ENCODE measurements at places on chromosomes 1 and 21.

GRCh38 chr1:105793536-105794146 lies 1262.8 kb upstream of the PRMT6 start:
- DNase-seq: no peak

- no peak for DNase-seq
These were observed 35.5 kb upstream of the ATP6V1G3 start for GRCh38 chr1:198575798-198576641.

DNA sequence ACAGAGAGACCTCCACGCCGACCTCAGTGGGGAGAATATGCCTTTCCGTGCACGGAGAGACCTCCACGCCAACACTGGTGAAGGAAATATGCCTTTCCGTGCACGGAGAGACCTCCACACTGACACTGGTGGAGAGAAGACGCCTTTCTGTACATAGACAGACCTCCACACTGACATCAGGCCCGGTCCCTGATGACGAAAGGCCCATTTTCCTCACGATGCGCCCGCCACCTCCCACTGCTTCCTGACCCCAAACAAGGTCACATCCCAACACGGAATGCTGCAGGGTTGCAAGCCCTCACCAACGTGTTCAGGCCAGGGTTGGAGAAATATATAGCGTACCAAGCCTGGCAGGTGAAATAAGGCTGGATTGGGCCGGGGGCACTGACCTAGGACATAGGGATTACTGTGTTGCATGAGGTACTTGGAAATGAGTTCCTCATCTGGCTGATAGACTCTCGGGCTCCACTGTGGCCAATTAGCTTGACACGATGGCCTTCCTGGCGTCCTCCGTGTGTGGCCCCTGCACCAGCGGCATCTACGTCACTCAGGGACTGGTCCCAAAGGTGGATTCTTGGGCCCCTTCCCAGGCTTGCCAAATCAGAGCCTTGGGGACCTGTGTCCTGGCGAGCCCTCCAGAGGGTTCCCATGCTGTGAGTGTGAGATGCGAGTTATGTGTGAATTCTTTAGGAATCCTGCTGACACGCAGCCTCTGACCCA lies 16.5 kb upstream of the SUMO3 start:
- no peak for DNase-seq

DNA sequence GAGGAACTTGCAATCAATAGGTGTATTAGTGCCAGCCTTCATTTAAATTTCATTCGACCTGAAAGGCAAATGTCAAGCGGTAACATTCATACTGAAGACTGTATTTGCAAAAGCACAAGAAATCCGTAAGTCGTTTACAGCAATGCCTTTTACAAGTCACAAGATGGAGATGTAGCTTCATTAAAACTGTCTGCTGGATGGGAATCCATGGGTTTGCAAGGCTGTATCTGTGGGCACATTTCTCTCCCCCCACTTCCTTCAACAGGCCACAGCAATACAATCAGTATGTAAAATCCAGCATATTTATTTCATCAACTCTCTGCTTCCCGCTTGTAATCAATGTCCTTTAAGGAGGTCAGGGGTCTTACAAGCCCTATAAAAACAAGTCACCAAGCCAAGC lies 147.1 kb downstream of the SLC45A1 start:
- DNase-seq: no peak

- no peak for DNase-seq
These were observed 147.4 kb upstream of the NRIP1 start for GRCh38 chr21:15212206-15212605.

DNA sequence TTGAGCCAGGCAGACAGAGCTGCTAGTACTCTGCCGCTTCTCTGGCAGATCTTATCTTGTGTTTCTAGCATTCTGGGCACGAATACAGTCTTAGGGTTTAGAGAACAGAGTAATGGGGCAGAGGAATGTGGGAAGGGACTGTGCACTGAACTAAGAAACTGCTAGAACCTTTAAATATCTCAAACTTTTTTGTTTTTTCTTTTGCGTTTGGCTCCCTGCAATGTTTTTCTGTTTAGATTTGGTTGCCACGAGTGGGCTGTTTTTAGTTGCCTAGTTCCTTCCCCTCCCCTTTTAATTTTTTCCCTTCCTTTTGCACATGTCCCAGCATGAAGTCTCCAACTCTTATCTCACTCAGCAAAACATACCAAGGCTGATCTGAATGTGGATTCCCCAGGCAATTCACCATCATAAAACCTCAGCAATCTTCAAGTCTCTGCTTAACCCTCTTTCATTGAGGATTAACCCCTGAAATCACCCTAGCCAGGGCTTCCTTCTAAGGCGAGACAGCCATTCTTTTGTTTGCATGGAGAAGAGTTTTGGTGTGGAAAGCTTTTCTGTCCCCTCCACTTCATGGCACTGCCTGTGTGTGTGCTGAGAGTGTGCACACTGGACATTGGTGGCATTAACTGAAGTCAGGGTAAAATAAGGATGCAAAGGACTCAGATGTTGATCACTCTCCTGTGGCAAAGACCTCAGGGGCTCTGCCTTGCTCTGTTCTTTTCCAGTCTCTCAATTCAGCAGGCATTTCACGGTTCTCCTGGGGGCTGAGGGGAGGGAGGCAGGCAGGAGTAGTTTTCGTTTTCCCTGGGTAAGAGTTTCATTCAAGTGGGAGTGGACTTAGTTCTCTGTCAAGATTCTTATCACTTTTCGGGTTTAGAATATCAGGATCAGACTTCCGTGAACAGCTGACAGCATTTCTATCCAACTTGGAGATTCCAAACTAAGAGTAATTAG lies 2.8 kb upstream of the ATF3 start:
- no peak for DNase-seq

DNA sequence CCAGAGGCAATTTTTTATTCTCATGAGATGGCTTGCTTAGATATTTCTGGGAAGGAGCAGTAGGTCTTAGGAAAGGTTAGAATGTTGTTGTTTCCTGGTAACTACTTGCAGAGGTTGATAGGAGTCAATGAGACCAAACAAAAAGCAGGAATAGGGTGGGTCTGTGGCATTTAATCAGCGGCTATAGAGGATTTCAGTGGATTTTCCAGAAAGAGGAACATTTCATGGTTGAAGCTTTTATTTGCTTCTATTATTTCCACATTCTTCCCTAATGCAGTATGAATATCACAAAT lies 111.3 kb upstream of the PALMD start:
- no peak for DNase-seq

DNA sequence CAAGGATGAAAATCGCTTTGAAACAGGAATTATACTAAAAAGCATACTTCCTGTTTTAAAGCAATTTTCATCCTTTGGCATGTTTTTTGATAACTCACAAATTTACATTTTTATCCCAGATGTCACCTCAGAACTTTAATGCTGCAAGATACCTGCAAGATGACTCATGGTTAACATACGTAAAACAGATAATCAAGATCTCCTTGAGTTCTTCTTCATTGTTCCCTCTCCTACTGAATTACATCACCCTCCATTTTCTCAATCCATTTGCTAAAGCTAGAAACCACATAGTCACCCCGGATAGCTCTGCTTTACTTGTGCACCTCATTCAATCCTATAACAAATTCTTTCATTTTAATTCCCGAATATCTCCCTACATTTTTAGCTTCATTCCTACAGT lies 1114.2 kb downstream of the PLA2G4A start:
- DNase-seq: no peak

GRCh38 chr1:63487336-63488065 lies 35.5 kb downstream of the ITGB3BP start:
- DNase-seq: no peak

- no peak for DNase-seq
These were observed 174.7 kb downstream of the ADGRL4 start for GRCh38 chr1:78831731-78832360.

DNA sequence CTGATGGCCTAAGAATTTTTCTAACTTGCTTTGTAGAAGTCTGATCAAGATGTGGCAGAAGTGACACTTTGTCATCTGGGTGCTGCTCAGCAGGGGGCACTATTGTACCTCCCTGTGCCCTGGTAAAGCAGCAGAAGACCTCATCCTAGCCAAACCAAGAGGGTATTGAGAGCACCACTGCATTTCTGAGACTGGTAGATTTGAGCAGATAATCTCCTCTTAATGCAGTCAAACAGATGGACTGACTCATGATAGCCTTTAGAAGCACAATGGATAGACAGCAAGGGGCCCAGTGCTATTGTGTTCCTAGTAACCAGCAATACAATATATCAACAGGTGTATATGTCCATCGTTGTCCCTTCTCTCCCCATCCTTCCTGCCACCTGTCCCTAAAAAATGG lies 5.7 kb downstream of the TPM3 start:
- DNase-seq: peak; percentile 76

- DNase-seq: no peak
These were observed 111.5 kb downstream of the PSMG1 start for GRCh38 chr21:39071623-39072214.

DNA sequence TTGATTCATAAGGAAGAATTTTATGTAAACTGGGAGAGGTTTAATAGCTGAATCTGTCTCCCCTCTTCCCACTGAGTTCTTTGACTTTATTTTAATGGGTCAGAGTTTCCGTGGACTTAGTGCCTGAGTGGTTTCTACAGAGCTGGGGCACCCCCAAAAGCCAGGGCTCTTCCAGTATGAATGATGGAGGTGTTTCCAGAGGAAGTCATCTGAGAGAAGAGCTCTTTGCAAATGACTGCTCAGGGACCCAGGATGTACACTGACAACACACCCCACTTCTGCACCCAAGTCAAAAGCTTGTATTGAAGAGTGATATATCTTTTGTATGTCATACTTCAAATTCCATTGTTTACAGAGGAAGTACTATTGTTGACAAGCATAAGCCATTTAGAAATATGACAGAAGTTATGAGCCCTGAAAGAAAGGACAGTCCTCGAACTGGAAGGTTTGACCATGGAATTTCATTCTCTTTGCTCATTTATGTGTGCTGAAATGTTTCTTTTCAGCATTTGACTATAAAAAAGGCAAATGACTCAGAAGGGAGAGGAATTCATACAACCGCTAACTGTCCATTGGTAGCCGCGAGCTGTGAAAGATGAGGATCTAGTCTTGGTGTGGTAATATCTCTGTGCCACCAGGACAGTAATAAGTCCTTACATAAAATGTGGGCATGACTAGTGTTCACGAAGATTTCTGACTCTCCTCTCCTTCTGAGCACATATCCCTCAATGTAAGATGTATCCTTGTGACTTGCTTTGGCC lies 25.4 kb upstream of the LMX1A start:
- DNase-seq: no peak

- DNase-seq: no peak
These were observed 37.8 kb downstream of the PYHIN1 start for GRCh38 chr1:158969166-158969565.

GRCh38 chr1:201072149-201072548 lies 40.1 kb downstream of the CACNA1S start:
- no peak for DNase-seq

DNA sequence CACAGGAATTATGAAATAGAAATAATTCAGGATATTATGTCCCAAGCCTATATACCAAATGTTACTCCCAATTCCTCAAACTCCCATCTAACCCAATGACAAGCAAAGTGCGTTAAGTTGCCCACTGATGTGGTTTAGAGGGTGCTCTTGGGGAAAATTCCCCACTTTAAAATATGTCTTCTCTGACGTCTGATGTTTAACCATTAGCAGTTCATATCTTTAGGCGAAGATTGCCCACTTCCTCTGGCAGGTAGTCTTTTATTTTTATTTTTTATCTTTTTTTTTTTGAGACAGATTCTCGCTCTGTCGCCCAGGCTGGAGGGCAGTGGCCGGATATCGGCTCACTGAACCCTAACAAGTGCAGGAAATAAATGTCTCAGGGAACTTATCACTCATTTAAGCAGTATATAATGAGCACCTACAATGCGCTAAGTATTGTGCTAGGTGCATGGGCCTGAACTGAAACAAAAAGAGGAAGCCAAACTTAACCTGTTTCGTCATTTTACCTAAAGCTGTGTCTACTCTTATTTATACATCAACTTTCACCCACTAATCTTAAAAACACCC lies 1.3 kb upstream of the LYST start:
- DNase-seq: peak; percentile 63
